ENCODE measurements at places on chromosomes 2 and 18.

GRCh38 chr2:191693166-191693565, 15.2 kb downstream of the NABP1 start:
- no peak for DNase-seq

DNA sequence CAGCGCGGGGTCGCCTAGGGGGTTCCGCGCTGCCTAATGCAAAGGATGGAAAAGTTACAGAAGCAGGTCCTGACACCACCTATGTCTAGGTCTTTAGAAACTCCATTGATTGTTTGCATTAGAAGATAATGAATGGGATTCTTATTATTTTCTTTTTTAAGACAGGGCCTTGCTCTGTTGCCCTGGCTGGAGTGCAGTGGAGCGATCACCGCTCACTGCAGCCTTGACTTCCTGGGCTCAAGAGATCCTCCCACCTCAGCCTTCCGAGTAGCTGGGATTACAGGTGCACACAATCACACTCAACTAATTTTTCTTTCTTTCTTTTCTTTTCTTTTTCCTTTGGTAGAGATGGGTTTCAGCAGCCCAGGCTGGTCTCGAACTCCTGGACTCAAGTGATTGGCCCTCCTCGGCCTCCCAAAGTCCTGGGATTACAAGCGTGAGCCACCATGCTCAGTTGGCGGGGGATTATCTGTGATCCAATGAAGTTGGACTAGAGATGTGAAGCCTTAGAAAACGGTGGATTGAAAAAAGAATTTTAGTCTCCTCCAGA, 761 bp upstream of the IDH1 start:
- no peak for DNase-seq

GRCh38 chr2:33207151-33207740, 260.5 kb downstream of the LTBP1 start:
- no peak for DNase-seq

DNA sequence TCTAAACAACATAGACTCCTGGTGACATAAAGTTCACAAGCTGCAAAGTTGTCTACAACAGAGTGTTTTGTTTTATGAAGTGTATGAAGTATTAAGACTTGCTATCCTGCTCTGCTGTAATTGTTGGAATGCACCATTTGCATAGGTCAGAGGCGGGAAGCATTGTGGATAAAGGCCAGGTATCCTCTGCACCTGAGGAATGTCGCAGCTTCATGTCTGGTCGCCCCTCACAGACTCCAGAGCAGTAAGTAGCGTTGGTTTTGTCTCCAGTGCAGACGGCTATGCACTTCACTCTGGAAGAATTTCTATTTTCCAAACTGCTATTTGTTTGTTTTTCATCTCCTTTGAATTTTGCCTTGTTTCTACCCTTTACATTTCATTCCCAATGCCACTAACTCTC, 63.1 kb downstream of the UNC80 start:
- no peak for DNase-seq

DNA sequence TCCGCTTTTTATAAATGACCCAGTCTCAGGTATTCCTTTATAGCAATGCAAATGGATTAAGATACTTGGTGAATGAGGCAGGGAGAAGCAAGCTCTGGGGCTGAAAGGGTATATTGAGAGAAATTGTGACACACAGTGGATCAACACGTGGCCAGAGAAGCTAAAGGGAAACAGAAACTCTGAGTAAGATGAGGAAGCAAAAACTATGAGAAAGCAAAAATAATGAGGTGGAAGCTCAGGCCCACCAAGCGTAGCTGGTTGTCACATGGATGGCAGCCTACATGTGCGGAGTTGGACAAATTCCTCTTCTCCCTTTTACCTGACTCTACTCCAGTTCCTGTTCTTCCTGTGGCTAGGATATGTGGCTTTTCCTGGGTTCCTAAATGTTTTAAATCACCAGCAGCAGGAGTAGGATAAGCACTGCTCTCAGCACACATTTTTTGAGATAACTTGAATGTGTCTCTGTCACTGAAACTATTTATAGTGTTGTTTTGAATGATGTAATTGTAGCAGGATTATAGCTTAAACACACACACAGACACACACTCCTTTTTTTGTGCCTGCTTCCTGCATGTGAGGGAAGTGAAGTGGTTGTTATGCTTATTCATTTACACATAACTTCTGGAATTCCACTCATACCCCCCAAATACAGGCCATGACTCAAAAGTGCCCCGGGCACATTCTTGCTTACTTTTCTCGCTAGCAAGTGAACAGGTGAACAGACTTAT, 30.1 kb upstream of the EPC2 start:
- peak; percentile 26 for DNase-seq

GRCh38 chr18:63266888-63267790, 52.4 kb downstream of the BCL2 start:
- no peak for DNase-seq

GRCh38 chr2:100831158-100831750, 11.3 kb downstream of the NPAS2 start:
- no peak for DNase-seq

Measured in GM12891 (cell line).